OCI-M1 (cell line): ENCODE measurements at places on chromosomes 2 and 18.

GRCh38 chr2:176769021-176769420 lies 443.6 kb upstream of the HNRNPA3 start:
- DNase-seq: no peak

DNA sequence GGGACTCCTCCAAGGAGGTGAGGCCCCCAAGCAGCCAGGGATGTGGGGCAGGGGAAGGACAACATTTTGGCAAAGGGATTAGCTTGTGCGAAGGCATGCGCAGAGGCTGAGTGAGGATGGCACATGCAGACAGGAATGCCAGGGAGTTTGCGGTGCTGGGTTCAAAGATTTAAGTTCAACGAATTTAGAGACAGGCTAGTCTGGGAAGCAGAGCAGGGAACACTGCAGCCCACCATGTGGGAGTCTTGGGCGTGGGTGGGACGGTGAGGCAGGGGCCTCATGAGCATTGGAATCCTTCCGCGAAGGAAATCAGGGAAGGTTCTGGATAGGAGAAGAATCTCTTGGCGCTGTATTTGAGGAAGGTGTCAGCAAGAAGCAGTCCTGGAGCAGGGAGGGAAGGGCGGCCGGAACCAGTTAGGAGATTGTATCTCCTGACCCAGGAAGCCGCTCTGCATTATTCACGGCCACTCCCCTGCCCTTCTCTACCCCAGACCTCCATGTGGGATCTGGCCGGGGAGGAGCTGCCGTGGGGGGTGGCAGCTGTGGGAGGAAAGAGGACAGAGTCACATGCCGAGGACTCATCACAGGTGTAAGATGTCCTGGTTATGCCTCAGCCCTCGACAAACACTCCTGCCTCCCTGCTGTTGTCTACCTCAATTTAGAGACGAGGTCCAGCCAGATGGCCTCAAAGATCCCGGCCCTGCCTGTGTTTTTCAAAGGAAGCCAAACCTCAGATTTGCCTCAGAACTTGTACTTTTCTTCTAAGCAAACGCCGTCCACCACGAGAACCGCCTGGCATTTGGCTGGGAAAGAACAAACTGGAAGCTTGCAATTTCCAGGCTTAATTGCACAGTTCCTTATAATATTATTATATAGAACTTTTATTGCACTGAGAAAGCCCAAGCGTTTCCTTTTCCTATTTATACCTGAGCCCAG lies 123.7 kb upstream of the SMAD2 start:
- DNase-seq: no peak

DNA sequence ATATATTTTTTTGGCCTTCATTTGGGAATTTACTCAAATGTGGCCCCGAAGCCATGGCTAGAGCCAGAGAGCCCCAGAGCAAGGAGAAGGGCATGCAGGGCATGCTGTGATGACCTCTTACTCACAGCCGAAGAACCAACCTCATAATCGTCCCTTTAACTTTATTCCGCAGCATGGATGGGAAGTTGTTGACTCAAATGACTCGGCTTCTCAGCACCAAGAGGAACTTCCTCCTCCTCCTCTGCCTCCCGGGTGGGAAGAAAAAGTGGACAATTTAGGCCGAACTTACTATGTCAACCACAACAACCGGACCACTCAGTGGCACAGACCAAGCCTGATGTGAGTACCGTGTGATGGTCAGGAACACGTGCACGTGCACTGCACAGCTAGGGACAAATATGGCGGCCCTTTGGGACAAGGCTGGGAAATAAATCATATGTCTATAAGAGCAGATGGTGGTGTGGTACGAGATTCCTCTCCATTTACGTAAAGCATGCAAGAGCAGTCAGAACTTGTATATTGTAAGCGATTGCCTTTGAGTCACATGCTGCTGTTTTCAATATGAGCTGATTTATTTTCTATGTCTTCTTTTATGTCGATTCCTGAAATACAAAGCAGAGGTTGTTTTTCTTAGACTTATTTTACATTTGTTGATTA lies 280.9 kb downstream of the NEDD4L start:
- no peak for DNase-seq

DNA sequence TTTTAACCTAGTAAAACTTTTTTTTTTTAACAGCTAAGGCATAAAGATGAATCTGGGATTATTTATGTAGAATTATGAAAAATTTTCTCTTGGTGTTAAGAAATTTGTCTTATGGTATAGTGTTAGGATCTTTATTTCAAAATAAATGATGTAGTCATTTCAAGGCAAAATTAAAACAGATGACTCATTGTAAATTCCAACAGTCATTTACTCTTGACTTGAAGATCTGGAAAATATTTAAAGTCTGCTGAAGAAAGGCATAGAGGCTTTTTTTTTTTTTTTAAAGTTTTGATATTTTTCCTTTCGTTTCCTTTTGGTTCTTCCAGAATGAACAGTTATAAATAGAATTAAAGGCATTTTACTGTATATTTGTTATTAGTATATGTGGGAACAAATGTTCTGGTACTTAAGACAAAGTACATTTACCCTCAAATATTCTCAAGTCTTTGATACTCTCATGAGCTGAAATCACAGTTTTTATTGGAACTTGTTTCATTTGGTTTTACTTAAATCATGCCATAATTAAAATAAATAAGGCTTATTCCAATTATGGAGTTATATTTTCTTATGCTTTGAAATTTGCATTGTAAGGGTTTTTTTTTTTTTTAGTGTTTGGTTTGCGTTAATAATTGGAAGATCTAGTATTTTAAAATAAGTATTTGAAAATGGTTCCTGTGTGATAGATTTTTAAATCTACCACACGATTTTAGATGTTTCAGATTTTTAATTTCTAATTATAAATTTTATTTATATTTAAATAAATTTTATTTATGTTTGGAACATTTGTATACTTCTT lies 29.9 kb downstream of the GLS start:
- DNase-seq: no peak
